Adrenal gland (tissue), 19 donors: ENCODE measurements at places on chromosomes 11 and 22. TPM values are rescaled to one million over a fixed set of nuclear protein-coding genes. Genes with fewer than 3 reads are reported as not detected.

Gene GVQW3
- 6.6 TPM for polyA plus RNA-seq

Gene TBX1
- polyA plus RNA-seq, result 2.0 TPM

Gene CTTN
- 157 TPM for polyA plus RNA-seq

Gene ASRGL1
- polyA plus RNA-seq, result 4.0 TPM

Gene LARGE2
- polyA plus RNA-seq, result 13.0 TPM

Gene ANO9
- 1.2 TPM for polyA plus RNA-seq

Gene HIRA
- polyA plus RNA-seq, result 18.5 TPM

Gene LMO2
- polyA plus RNA-seq, result 38.1 TPM

Gene PTPN5
- 0.15 TPM for polyA plus RNA-seq

Gene SOX10
- 0.73 TPM for polyA plus RNA-seq

Gene MS4A6A
- 49.7 TPM for polyA plus RNA-seq

Gene TRIM51
- not detected for polyA plus RNA-seq

Gene DNAJB7
- polyA plus RNA-seq, result not detected

Gene SPA17
- 7.4 TPM for polyA plus RNA-seq

Gene CRYBA4
- not detected for polyA plus RNA-seq

Gene CARS1
- 32.5 TPM for polyA plus RNA-seq

Gene TTLL1
- 5.0 TPM for polyA plus RNA-seq

Gene CPT1B
- polyA plus RNA-seq, result 7.7 TPM

Gene TIRAP
- 4.7 TPM for polyA plus RNA-seq

Gene HTR3A
- 0.03 TPM for polyA plus RNA-seq

Gene OR4D10
- not detected for polyA plus RNA-seq

Gene SF3B2
- 196 TPM for polyA plus RNA-seq

Gene PAAF1
- polyA plus RNA-seq, result 55.9 TPM

Gene PHF21B
- polyA plus RNA-seq, result 3.9 TPM

Gene CECR2
- polyA plus RNA-seq, result 1.5 TPM

Gene SLC17A6
- not detected for polyA plus RNA-seq

Gene PKP3
- not detected for polyA plus RNA-seq

Gene NAV2
- polyA plus RNA-seq, result 1.7 TPM

Gene ACR
- 1.5 TPM for polyA plus RNA-seq

Gene ROBO4
- polyA plus RNA-seq, result 4.6 TPM

Gene MMP11
- 0.44 TPM for polyA plus RNA-seq

Gene ANGPTL5
- 0.22 TPM for polyA plus RNA-seq

Gene TSSK2
- not detected for polyA plus RNA-seq

Gene SHANK3
- 21.3 TPM for polyA plus RNA-seq

Gene TMEM45B
- polyA plus RNA-seq, result 0.27 TPM

Gene PGA5
- 0.71 TPM for polyA plus RNA-seq

Gene NXPE2
- polyA plus RNA-seq, result not detected

Gene HMBS
- 33.4 TPM for polyA plus RNA-seq

Gene GGTLC2
- not detected for polyA plus RNA-seq

Gene SPDYC
- polyA plus RNA-seq, result not detected

Gene PATE4
- polyA plus RNA-seq, result not detected

Gene TXN2
- polyA plus RNA-seq, result 213 TPM

Gene TRPM5
- 7.4 TPM for polyA plus RNA-seq

Gene APOL5
- not detected for polyA plus RNA-seq

Gene RTCB
- polyA plus RNA-seq, result 31.8 TPM

Gene OR51B4
- not detected for polyA plus RNA-seq

Gene BARX2
- polyA plus RNA-seq, result not detected

Gene GGTLC3
- polyA plus RNA-seq, result 0.32 TPM

Gene RFPL3
- polyA plus RNA-seq, result not detected
